Activated CD8-positive, alpha-beta memory T cell treated with anti-CD3 and anti-CD28 coated beads for 36 hours (primary cell): ENCODE measurements at places on chromosomes 6 and 20. TPM values are rescaled to one million over a fixed set of nuclear protein-coding genes. Genes with fewer than 3 reads are reported as not detected.

The PLA2G7 gene
- not detected for total RNA-seq

The CEP85L gene
- total RNA-seq, result 30.2 TPM

The UBD gene
- 1.8 TPM for total RNA-seq

The TGM3 gene
- not detected for total RNA-seq

The ANKRD66 gene
- total RNA-seq, result not detected

The XKR7 gene
- total RNA-seq, result not detected

The BTBD3 gene
- total RNA-seq, result 1.4 TPM

The FAM50B gene
- total RNA-seq, result 7.5 TPM

The TNFRSF21 gene
- 2.3 TPM for total RNA-seq

The BEND6 gene
- not detected for total RNA-seq

The PLTP gene
- total RNA-seq, result 5.1 TPM

The CFB gene
- not detected for total RNA-seq

The LAMA2 gene
- 0.72 TPM for total RNA-seq

The IL20RA gene
- not detected for total RNA-seq

The C20orf141 gene
- not detected for total RNA-seq

The SEL1L2 gene
- total RNA-seq, result not detected

The TRIM31 gene
- not detected for total RNA-seq

The PTPRA gene
- 47.7 TPM for total RNA-seq

The ANKRD6 gene
- 4.7 TPM for total RNA-seq

The RTN4IP1 gene
- total RNA-seq, result 11.3 TPM

The SLC22A7 gene
- not detected for total RNA-seq

The ARMH2 gene
- not detected for total RNA-seq

The GTSF1L gene
- total RNA-seq, result not detected

The TRIM10 gene
- not detected for total RNA-seq

The IP6K3 gene
- total RNA-seq, result not detected

The DEK gene
- total RNA-seq, result 176 TPM

The EPHA7 gene
- not detected for total RNA-seq

The PMEPA1 gene
- 2.2 TPM for total RNA-seq

The MLN gene
- not detected for total RNA-seq

The QKI gene
- total RNA-seq, result 65.7 TPM

The HRH3 gene
- not detected for total RNA-seq

The ADGRF5 gene
- not detected for total RNA-seq

The CEBPB gene
- 32.5 TPM for total RNA-seq

The C20orf144 gene
- total RNA-seq, result 0.21 TPM

The MAPK13 gene
- 71.1 TPM for total RNA-seq
